ENCODE measurements at places on chromosomes 6 and 20.

GRCh38 chr20:58707770-58708169 lies 15.2 kb downstream of the NPEPL1 start:
- DNase-seq: no peak

DNA sequence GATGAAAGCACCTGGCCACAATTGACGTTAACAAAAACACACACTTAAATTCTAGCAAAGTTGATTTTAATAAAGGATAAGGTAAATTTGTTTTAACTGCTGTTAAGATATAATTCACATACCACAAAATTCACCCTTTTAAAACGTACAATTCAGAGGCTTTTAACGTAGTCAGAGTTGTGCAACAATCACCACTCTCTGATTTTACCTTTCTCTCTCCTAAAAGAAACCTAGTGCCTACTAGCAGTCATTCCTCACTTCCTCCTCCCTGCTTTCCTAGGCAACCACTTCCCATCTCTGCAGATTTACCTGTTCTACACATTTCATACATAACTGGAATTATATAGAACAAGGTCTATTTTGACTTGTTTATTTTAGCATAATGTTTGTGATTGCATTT lies 58.9 kb downstream of the PTPRK start:
- no peak for DNase-seq

- DNase-seq: no peak
Measured at GRCh38 chr6:48486876-48487275, 375.9 kb upstream of the PTCHD4 start.

DNA sequence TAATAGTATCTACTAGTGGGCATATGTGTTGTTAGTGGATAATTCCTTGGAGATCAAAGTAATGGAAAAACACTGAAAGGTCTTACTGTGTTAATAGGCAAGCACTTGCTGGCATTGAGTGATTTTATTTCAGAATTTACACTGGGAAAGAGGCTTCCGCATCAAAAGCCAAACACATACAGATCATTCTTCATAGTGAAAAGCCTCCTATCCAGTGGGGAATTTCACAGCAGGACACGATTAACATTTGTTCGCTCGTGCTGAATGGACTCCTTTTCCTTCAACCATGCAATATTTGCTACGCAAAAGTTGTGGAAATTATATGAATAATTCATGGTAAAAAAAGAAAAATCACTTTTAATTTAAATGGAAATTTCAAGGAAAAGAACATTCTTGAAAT lies 26.4 kb downstream of the GABRR1 start:
- DNase-seq: no peak

- DNase-seq: peak; percentile 74
Measured at GRCh38 chr20:56689852-56690485, 60.9 kb downstream of the TFAP2C start.

DNA sequence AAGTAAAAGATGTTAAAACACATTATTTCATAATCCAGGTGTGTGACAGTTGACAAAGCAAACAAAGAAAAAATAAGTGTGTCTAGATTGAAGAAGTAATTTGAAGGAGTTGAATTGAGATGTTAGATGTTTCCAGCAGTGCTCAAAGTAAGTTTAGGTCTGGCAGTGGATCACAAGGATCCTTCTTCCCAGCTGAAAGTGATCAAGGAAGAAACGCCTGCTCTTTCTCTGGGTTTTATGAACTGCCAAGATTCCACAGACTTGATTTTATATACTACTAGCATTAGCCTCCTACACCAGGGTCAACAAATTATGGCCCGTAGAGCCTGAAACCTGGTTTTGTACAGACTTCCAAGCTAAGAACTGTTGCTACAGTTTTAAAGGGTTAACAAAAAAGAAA lies 30.3 kb downstream of the STX7 start:
- no peak for DNase-seq

DNA sequence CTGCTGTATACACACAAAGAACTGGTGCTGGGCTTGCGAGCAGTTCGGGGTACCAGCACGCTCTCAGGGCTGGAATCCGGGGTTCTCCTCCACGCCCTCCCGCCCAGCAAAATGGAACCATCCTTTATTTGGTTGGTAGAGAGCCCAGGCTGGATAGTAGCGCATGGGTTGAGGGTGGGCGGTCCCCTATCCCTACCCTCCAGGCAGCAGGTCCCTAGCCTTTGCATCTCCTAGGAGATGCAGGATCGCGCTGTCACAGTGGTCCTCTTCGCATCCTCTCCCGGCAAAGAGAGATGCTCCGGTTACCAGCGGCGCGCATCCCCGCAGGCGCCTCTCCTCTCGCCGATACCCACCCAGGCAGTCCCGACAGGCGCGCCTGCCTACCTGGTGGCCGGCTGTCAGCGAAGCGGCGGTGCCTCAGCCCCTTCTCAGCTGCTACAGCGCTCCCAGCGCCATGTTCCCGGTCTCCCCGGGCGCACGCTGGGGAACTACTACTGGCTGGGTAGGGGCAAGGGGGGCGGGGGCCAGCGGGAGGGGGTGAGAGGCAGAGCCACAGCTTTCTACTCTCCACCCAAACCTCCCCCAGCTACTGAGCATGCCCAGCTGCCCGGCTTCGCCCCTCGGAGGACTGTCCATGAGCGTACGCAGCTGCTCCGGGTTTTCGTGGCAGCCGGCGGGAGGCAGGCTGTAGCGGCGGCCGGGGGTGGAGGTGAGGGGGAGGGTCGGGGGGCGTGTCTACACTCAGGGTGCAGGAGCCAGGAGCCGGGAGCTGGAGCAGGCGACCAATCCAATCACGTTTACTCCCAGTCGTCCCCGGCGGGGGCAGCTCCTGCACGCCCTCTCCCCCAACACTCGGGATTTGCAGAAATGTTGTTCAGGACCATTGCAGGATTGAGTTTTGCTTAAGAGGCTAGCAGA lies at the start of gene PAK5:
Gene PAK5 (minus strand): TSS at position 699 of the 918 bp plus-strand sequence. CDS start 194,748 bp downstream, outside the sequence.
- DNase-seq: peak; percentile 74

DNA sequence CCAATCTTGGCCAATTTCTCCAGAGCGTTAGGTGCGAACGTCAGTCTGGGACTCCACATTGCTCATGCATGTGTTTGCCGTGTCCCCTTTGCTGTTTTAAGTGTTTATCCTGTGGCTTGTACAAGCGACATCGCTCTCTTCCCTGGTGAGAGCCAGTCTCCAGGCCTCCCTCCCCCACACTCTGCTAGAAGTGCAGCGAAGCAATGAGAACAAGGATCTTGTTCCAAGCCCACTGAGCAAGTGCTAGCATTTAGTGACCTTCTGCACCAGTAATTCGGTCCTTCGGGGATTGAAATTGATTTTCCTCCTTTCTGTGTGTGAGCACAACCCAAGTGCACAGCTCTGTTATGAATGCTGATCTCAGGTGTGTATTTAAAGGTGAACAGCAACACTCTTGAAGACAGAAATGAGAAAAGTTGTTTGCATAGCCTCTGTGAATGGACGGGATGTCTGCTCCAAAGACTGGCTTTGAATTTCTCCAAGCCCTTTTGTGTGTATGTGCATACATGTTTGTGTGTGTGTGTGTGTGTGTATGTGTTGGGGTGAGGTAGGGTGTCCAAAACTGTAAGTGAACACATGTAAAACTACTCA lies 29.0 kb downstream of the CD83 start:
- peak; percentile 36 for DNase-seq

- peak; percentile 40 for DNase-seq
Measured at GRCh38 chr6:3159805-3160781, 2.7 kb upstream of the TUBB2A start.

GRCh38 chr20:59359906-59360725 lies 59.7 kb downstream of the EDN3 start:
- no peak for DNase-seq

GRCh38 chr20:61739832-61740118 lies 325.9 kb downstream of the TAF4 start:
- no peak for DNase-seq

GRCh38 chr6:163310096-163310972 lies 104.2 kb upstream of the QKI start:
- no peak for DNase-seq

DNA sequence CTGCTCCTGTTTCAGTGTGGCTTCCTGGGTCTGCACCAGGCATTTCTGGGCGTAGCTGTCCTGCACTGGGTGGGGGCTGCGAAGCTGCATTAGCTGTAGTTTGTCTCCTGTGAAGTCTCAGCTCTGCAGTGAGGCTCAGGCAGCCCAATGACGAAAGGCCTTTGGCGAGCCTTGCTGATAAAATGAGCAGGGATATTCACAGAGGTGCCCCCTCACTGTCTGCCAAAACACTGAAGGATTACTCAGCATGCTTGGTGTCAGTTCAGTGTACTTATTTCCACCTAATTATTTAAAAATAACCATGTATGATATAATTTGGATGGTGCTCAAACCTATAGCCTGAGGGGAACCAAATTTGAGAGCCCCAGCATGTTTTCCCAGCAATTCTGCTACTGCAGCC lies 73.5 kb downstream of the ECT2L start:
- no peak for DNase-seq

DNA sequence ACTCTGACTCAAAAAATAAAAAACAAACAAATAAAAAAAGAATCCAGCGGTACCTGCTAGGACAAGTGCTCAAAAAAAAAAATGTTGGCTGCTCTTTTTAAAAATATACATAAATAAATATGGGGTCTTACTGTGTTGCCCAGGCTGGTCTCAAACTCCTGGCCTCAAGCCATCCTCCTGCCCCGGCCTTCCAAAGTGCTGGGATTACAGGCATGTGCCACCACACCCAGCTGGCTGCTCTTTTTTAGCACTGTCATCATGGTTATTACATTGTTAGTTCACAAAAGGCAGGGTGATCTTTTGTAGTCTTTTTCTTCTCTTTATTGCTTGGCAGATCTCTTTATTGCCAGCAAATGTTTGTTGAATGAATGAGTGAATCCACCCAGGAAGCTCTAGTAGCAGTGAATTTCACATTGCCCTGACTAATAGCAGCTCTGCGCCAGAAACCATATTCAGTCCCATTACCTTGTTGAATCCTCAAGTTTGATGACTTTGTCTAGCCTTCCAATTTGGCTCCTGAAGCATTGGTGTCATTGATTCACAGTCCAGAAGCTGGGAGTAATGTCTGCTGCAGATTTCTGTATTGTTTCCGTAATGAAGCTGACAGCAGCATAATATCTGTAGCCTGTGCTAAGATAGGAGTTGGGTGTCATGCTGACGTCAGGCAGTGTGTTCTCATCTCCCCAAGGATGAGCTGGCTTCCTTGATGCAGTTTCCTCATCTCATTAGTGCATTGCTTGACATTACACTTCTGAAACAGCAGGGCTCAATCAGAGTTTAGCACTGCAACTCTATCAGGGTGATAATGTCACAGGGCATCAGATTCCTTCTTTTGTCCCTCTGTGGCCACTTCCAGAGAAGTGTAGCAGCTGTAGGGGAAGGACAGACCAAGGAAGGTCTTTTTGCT lies 84.9 kb upstream of the TGM3 start:
- DNase-seq: no peak

GRCh38 chr6:10561611-10562199 lies 40.6 kb downstream of the GCNT2 start:
- DNase-seq: no peak

GRCh38 chr6:81636930-81637568 lies 115.4 kb downstream of the TENT5A start:
- DNase-seq: no peak

DNA sequence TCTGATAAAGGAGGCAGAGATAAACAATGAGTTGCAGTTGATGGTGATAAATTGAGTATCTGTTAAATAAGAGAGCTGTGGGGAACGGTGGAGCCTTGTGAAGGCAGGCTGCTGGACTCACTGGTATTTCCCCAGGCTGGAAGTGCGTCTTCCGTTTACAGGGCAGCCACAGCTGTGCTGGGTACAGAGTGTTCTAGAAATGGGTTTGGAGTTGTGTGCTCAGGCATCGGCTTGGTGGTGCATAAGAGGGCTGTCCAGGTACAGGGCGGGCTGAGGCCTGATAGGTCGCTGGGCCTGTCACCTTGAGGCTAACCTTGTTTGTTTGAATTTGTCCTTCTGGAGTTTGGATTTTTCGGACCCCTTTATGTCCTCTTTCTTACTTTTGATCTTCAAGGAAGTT lies 39.3 kb downstream of the ARID1B start:
- DNase-seq: no peak

GRCh38 chr20:62666736-62667529 lies 24.6 kb downstream of the SLCO4A1 start:
- peak; percentile 26 for DNase-seq

DNA sequence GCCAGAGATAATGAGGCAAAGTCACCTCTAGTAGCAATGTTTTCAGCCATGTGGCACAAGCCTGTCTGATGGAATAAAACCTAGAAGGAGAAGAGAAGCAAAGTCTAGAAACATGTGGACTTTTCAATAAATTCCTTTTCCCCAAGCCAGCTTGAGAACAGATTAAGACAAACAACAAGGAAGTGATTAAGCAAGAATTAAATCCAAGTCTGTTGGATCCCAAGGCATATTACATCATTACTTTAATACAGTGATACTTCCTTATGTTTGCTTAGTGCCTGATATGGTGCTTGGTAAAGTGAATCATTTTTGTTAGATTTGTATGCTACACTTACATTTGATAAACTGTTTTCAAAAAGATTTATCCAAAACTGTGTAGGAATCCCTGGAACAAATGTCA lies 260.3 kb upstream of the FAM83B start:
- DNase-seq: no peak

DNA sequence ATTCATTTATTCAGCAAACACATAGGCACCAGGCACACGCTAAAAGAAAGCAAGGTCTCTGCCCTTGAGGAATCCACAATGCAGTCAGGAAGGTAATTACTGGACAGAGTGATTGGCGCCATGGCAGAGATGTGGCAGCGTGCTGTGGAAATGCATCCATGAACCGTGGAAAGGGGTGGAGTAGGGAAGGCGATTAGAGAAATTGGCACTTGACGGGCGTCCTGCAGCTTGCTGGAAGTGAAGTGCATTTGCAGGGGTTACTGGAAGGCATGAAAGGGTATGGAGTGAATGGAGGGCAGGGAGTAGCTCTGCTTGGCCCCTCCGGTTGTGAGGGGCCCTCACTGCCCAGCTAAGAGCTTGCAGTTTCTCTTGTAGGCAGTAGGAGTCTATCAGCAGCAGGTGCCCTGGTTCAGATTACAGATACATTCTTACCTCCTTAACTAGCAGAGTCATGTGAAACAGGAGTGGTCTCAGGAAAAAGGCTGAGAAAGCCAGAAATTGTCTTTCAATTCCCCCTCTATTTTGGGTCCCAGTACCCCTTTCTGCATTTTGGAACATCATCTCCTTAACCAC lies 122.5 kb upstream of the TIAM2 start:
- DNase-seq: peak; percentile 9

DNA sequence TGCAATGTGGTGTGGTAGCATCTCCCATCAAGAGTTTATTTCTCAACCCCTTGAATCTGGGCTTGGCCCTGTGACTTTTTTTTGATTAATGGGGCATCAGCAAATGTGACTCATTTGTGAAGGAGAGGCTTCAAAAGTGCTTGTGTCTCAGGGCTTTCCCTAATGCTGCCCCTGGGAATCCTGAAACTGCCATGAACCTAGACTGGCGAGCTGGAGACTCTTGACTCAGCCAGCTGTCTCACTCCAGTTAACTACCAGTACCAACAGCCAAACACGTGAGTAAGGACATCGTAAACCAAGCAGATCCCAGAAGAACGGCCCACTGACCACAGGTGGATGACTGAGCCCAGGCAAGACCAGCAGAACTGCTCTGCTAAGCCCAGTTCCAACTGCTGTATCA lies 72.8 kb upstream of the ADTRP start:
- DNase-seq: no peak

DNA sequence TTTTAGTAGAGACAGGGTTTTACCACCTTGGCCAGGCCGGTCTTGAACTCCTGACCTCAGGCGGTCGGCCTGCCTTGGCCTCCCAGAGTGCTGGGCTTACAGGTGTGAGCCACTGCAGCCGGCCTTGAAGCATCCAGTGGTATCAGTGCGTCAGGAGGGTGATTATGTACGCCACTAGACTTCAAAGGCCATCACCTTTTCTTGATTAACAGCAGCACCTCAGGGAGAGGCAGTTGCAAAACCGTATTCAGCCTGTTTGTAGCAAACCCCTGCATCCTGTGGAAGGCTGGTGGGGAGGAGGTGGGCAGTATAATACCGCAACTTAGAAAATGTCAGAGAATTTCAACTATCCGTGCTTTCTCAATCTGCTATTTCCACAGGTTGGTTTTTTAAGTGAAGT lies 27.3 kb upstream of the SHLD1 start:
- DNase-seq: no peak
